ENCODE measurements at places on chromosomes 16 and 17.

DNA sequence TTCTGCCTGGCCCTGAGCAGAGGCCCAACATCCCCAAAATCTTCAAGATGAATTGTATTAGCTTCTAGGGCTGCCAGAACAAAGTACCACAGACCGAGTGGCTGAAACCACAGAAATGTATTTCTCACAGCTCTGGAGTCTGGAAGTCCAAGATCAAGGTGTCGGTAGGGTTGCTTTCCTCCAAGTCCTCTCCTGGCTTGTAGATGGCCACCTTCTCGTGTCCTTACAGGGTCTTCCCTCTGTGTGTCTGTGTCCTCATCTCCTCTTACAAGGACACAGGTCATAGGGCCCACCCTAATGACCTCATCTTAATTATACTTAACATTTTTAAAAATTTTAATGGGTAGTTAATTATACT, 215.7 kb downstream of the NTN1 start:
- DNase-seq: no peak

DNA sequence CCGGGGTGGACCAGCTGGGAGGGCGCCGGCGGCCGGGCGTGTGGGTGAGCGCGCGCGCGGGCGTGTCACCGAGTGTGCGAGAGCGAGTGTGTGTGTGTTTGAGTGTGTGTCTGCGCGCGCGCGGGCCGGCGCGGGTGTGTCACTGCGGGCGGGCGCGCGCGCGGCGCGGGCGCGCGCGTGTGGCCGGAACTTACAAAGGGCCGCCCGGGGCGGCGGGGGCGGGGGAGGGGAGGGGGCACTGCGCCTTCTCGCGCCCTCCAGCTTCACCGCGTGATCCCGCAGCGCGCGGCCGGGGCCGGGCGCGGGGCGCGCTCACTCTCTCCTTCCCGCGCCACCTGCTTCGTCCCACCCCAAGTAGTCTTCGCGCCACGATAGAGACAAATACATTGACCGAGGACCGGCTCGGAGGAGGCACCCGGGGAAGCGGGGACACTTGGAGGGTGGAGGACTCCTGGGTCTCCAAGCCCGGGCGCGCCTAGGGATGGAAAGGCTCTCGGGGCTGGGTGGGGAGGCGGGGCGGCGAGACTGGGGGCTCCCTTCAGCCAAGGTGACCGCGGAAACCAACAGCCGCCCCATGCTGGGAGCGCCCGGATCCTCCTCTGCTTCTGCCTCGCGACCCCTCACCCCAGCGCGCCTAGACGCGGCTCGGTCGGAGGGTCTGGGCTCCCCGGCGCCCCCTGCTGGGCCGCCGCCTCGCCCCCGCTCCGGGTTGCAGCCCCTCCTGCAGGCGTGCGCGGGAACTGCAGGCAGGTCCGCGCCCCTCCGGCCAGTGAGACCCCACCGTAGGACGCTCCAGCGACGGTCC, at the start of gene SRCIN1:
Gene SRCIN1 (minus strand): TSS at position 112 of the 805 bp plus-strand sequence. CDS start 247 bp downstream, outside the sequence.
- peak; percentile 68 for DNase-seq

GRCh38 chr17:29195465-29196081, 15.4 kb upstream of the MYO18A start:
- DNase-seq: no peak

DNA sequence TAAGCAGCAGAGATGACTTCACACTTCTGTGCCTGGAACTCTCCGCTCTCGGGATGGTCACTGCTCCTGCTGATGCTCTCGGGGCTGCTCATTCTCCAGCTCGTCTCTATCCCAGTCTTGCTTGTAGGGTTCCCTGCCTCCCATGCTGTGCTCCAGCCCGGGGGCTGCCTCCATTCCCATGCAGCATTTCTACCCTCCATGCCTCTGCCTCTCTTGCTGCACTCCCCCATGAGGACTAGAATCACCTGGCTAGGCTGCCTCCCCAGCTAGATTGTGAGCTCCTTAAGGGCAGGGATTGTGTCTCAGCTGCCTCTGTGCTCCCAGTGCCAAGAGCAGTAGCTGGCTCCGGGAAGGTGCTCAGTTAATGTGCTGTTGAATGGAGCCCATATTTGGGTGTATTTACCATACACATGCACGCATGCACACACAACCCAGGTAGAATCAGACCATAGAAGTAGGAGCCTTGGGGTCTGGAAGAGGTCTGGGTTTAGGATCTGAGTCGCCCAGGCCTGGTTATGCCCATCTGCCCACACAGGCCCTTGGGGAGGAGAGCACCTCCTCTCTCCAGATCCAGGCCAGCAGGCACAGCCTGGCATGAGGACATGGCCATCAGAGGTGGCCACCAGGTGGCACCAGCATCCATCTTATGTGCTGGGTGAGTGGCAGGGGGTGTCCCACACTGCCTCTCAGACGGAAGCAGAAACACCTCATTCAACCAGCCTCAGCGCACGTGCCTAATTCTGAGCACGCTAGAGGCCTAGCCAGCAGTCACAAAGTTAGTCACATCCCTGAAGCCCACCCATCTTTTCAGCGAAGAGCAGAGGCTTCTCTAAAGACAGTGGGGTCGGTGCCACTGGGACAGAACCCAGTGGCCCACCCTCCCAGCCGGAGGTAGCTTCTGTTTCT, 9.3 kb downstream of the GIT1 start:
- peak; percentile 80 for DNase-seq

- DNase-seq: no peak
Observed at GRCh38 chr16:2881783-2882649, 999 bp upstream of the FLYWCH2 start.

Measured in NCI-H2081 (cell line).